Astrocyte of the spinal cord (primary cell): ENCODE measurements at places on chromosomes 3 and 15.

- DNase-seq: no peak
These were observed 89.4 kb downstream of the CD47 start for GRCh38 chr3:108001457-108001856.

DNA sequence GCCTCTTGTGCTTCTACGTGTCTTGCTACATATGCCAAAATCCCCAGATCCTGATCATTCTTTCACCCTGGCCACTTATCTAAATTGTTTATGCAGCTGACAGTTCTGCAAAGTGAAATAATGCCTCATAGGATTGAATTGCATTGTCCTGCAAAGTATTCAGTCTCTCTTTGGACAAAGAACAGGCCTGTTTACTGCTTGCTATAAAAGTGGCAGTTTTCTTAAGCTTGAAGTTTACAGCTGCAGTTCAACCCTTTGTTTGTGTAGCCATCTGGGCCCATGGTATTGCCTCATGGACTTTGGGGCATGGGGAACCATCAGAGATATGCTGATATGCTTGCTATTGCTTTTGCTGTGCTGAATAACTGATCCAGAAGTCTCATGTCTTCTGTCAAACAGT is 523.2 kb downstream of the OTOL1 start:
- DNase-seq: no peak

DNA sequence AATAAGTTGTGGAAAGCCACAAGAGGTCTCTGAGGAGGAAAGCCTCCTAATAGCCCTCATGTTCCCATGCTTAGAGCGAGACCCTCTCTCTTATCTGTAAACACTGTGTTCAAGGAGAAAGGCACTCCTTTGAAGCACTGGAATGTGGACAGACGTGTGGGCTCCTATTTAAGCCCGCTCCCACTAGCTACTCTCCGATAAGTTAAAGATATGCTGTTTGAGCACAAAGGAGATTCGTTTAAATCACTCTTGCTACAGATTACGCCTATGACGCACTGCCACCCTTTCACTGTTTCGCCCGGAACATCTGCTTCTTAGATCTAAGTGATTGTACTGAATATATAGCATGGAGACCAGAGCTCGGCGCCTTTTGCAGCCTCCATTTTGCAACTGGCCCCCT is 57.8 kb upstream of the FAM3D start:
- no peak for DNase-seq

- DNase-seq: no peak
These were observed 116.4 kb upstream of the ROBO2 start for GRCh38 chr3:76923485-76923884.

DNA sequence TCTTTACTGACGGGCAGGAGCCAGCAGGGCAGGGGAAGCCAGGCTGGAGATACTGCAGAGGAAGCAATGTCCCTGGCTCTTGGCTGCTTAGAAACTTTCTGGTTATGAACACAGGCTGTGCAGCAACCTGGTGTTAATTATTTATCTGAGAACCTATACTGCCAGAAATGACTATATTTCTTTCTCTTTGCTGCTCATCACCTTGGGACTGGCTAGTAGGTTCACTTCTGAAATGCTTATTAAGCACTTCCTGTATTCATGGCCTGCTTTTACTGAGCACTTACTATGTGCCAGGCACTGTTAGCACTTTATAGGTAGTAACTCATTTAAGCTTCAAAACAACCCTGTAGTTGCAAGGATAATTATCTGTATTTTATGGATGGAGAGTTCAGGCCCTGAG is 57.6 kb downstream of the RAB11A start:
- DNase-seq: no peak

GRCh38 chr3:124558991-124559845 is 171.0 kb upstream of the UMPS start:
- DNase-seq: peak; percentile 94

GRCh38 chr15:88209111-88209510 is 47.4 kb downstream of the NTRK3 start:
- DNase-seq: no peak

DNA sequence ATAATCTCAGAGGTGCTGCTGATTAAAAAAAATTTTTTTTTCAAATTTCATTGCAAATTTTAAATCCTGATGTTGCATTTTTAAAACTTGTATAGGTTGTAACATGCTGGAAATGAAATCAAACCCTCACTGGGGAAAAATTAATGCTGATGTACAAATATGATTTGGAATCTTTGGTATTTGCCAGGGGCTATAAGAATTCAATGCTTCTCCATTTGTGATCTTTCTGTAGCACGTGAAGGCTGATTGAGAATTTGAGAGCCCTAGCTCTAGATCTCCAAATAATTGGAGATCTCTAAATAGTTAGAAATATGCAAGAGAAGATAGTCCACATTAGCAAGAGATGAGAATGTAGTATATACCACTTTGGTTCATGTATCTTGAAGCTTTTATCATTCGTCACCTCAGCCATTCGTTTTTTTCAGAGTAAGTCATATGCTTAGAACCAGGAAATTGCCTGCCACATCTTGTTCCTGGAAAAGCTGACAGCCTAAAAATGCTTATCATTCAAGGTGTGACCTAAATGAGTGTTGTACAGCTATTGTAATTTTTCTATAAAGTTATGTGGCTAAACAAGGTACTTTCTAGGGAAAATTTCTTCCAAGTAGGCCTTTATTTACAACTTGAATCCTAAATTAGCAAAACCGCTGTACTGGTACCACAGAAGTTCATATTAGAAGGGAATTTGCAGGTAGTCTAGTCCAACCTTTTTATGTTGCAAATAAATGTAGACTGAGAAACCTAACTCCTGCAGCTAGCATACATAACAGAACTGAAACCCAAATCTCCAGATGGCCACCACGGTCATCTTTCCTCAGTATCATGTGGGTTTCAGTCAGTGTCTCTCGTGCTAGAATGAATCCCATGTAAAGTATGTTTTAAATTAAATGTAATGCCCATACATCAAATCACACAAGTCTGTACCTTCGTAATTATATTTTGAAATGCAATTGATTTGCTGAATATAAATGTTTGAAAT is 48.5 kb downstream of the FNDC3B start:
- DNase-seq: no peak

- no peak for DNase-seq
These were observed 268.8 kb downstream of the NR2F2 start for GRCh38 chr15:96599268-96599667.

DNA sequence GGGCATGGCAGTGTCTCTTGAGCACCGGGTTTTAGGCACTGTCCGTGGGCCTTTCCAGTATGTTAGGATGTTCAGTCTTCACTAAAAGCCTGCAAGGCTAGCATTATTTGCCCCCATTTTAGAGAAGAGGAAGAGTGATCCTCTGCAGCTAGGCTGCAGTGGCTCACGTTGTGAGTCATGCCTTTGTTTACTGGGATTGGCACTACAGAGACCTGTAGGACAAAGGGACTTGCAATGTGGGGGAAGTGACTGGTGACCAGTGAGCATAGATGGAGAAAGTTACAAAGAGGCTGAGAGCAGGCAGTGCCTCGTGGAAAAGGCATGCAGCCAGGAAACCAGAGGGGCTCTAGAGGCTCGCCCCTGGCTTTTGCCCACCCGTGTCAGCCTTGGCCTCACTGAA is 26.8 kb upstream of the CPNE9 start:
- no peak for DNase-seq

DNA sequence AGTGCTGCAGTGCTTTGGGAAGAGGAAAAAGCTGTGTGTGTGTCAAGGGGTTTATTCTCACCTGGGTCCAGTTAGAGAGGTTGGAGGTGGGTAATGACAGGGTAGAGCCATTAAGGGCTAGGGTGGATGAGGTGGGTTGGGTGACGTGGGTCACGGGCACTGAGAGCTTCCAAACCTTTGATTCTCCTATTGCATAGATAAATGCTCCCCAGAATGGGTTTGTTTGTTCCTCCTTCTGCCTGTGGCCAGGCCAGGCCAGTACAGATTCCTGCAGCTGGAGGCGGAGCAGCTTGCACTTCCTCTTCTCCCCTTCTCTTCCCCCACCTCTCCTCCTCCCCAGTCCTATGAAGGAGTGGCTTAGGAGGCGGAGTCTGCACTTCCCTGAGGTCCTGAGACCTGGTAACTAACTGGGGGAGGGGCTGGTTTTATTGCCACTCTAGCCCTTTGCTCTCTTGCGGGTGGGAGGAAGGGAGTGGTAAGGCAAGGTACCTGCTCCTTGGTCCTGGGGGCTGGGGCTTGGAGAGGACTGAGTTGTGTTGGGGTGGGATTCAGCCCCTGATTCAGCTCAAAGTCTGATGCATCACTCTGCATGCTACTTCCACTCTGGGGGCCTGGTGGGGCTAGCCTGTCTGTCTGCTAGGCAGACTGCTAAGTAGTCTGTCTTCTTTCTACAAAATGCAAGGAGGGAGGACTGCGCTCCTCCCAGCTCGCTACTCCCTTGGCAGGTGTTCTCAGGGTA is 3.5 kb downstream of the SPINT1 start:
- no peak for DNase-seq

DNA sequence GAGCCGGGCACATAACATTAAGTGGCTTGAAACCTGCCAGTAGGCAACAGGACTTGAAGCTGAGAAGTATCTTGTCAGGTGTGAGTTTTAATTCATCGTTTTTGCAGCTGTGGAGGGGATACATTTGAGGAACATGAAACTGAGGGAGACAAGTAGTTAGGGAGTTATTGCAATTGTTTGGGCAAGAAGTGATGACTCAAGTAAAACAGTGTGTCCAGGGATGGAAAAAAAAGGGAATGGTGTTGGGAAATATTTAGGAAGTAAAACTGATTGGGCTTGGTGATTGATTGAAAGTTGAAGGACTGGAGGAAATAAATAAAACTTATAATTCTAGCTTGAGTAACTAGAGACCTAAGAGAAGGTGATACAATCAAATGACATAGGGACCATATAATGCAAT is 85.5 kb downstream of the NCEH1 start:
- DNase-seq: no peak

DNA sequence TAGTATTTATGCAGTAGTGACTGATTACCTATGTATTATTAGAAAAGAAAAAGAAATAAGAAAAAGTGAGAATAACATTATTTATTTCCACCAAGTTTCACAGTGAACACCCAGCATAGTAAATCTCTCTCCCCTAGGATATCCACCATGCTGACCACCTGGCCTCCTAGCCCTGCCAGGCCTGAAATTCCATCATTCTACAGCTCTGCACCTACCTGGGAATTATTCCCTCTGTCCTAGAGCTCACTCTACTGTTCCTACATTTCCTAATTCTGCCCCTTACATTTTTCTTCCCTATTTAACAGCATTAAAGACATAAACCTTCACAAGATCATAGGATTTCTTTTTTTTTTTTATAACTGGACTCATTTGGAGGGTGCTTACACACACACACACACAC is 525.3 kb upstream of the PPP2R3A start:
- no peak for DNase-seq

GRCh38 chr3:171994646-171995428 is 44.5 kb upstream of the FNDC3B start:
- peak; percentile 84 for DNase-seq
